Tibial nerve (tissue), 4 donors: ENCODE measurements at places on chromosomes 4 and X.
A peak's percentile ranks its signal among the peaks of the same experiment; 100 is the strongest.

GRCh38 chrX:3994315-3994714 lies 280.9 kb upstream of the PRKX start:
- DNase-seq, result no peak

DNA sequence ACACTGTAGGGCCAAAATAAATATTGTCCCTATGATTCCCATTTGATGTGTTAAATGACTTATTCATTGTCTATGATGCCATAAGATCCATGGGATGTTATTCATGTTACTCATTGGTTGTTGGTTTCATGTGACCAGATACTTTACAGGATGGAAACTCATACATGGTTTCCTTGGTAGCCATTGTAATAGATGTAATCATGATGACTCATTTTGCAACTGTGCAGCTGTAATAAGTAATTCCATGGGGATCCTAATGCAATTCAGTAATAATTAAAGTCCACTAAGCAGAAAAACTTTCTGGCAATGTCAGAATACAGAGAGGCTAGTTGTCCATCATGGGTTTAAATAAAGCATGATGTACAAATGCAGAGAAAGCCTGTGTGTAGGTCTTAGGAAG lies 389.7 kb upstream of the NR3C2 start:
- DNase-seq, result no peak

DNA sequence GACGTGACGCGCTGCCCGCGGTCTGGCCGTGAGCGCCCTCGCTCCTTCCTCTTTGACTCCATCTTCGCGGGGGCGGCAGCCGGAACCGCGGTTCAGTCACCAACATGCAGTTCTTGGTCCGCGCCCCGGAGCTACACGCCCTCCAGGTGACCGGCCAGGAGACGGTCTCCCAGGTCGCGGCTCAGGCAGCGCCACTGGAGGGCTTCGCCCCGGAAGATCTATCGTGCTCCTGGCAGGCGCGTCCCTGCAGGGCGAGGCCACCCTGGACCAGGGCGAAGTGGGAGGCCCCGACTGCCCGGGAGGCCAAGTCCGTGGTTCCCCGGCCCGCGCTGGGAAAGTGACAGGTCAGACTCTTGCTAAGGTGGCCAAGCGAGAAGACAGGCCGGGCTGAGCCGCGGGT lies 2.9 kb downstream of the TRIML2 start:
- DNase-seq, result no peak

DNA sequence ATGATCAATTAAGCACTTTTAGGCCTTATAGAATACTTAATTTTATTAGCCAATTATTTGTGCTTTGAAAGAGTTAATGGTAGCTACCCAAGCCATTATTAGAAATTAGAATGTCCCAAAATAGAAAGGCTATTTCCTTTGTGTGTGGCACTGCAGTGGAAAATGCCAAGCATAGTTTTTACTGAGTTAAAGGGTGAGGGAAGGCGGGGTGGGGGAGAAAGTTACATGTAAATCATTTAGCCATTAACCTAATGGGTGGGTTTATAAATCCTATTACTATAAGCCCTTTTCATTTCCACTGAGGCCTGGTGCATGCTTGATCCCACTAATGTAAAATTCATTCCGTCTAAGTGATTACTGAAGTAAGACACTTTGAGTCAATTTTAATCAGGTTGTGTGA lies 105.8 kb downstream of the POLA1 start:
- no peak for DNase-seq

DNA sequence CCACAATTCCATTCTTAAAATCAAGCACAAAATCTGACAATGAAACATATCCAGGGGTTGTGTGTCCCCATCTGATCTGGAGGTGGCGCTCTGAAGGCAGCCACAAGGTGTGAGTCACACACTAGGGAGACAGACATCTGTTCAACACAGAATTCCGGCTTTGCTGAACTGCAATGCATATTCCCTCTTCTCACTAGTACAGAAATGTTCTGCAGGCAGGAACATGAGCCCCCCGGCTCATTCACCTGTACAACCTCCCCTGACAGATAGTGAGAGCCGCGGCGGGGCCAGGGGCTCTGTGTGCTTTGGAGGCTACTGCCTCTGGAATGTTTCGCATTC lies 41.9 kb downstream of the WDR1 start:
- DNase-seq, result no peak

GRCh38 chr4:100823066-100823992 lies 305.5 kb upstream of the EMCN start:
- no peak for DNase-seq

GRCh38 chr4:146329050-146329716 lies 114.8 kb downstream of the REELD1 start:
- no peak for DNase-seq

- DNase-seq, result no peak
Observed at GRCh38 chr4:64272432-64272831, 136.8 kb downstream of the TECRL start.

DNA sequence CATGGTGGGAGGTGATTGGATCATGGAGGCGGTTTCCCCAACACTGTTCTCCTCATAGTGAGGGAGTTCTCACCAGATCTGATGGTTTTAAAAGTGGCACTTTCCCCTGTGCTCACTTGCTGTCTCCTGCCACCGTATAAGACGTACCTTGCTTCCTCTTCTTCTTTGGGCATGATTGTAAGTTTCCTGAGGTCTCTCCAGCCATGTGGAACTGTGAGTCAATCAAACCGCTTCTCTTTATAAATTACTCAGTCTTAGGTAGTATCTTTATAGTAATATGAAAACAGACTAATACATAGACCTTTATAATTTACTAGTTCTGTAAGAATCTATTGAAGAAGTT lies 82.5 kb upstream of the PITX2 start:
- no peak for DNase-seq

GRCh38 chrX:41442824-41443550 lies 4.2 kb upstream of the NYX start:
- no peak for DNase-seq

- peak; percentile 7 for DNase-seq
Observed at GRCh38 chr4:8838961-8839431, 32.6 kb downstream of the HMX1 start.
